Activated T-helper 1 cell treated with anti-CD3 and anti-CD28 coated beads, Interleukin-12 subunit alpha, Interleukin-12 subunit beta, Interleukin-2, Interleukin-4 antibody, amounts not matched to agents 30 ng/mL and 10 ng/mL and 1 ng/mL, durations not matched to agents 14 hours and 24 hours and 36 hours (primary cell): ENCODE measurements at places on chromosomes 13 and 19. TPM values are rescaled to one million over a fixed set of nuclear protein-coding genes. Genes with fewer than 3 reads are reported as not detected.

DNA sequence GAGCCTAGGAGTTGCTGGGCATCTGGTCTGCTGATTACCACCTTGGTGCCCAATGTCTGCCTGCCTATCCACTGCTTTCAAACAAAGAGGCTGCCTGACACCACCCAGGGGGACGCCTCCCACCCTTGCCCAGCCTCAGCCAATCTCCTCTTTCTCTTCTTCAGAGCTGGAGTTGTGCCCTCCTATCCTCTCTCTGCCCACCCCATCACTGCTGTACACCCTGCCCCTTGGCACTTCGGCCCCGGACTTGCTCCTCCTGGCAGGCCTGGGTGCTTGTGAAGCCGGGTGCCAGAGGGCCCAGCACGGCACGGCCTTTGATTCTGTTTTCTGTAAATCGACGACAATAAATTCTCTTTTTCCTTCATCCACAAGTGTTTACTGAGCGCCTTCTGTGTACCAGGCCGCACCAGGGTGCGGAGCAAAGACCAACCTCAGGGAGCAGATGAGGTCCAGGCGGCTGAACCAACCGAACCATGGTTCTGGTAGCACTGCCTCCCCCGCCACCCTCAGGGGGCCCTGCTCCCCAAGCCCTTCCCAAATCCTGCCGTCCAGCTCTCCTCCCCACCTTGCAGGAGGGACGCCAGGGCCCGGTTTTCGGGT, 5.0 kb downstream of the RNF225 start:
- H3K27me3 ChIP-seq = peaks cover 5% of the 10 kb centered on the region
- peak overlapping the region; percentile 86 for H3K4me3 ChIP-seq
- DNase-seq = no peak
- H3K27ac ChIP-seq = peak overlapping the region; percentile 7
- peaks cover 3% of the 10 kb centered on the region for H3K36me3 ChIP-seq
- H3K4me1 ChIP-seq = peaks cover 24% of the 10 kb centered on the region

DNA sequence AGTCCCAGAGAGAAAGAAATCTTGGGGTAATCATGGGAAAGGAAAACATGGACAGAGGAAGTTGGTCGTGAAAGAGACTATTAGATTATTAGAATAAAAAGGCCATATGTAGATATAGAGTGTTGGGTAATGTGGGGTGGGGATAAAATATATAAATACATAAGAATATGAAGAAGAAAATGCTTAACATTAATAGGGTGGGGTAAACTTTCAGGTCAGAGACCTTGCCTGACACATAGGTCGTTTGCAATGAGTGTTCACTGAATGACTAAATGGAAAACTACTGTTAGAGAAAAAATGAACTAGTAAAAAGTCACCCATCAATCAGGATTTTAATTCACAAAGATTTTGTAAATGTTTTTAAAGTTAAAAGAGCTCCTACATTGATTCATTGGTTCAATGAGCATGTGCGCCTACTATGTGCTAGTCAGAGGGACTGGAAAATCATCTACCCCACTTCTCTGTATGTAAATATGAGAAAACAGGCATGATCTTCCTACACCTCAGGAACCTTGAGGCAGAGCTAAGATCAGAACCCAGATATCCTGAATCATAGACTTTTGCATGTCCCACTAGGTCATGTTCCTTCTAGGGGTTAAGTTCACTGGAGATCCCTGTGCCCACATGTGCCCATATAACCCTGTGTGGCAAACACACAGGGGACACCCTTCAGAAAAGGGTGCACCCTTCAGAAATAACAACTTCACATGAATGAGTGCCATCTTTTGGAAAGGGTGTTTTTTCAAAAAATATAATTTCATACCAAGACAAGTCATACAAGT, 24.6 kb upstream of the KLF12 start:
- no peak overlapping the region for H3K27ac ChIP-seq
- no peak overlapping the region for H3K4me3 ChIP-seq
- DNase-seq = no peak
- no peaks in the 10 kb centered on the region for H3K36me3 ChIP-seq
- no peaks in the 10 kb centered on the region for H3K4me1 ChIP-seq

DNA sequence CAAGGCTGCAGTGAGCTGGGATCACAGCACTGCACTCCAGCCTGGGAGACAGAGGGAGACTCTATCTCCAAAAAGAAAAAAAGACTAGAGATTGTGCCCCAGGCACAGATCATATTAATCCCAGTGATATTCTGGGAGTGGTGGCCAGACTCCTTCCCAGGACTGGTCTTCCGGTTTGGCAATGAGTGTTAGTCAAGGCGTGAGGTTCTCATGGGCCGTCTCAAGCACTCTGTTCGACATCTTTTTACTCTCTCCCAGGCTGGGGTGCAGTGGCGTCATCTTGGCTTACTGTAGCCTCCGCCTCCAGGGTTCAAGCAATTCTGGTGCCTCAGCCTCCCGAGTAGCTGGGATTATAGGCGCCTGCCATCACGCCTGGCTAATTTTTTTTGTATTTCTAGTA, 5.3 kb upstream of the DPRX start:
- H3K4me1 ChIP-seq = no peaks in the 10 kb centered on the region
- H3K27ac ChIP-seq = no peak overlapping the region
- no peaks in the 10 kb centered on the region for H3K36me3 ChIP-seq
- DNase-seq = no peak
- H3K4me3 ChIP-seq = no peak overlapping the region

- peaks cover 20% of the 10 kb centered on the region for H3K27me3 ChIP-seq
- H3K36me3 ChIP-seq = peaks cover 6% of the 10 kb centered on the region
- peak overlapping the region; percentile 82 for H3K4me3 ChIP-seq
- peak overlapping the region; percentile 62 for H3K27ac ChIP-seq
- H3K4me1 ChIP-seq = peaks cover 52% of the 10 kb centered on the region
Observed at GRCh38 chr19:54387991-54388801, 23.5 kb upstream of the LAIR1 start.

PEX11G gene
- total RNA-seq = 1.4 and 1.5 TPM in 2 replicates

FUT1 gene
- total RNA-seq = 0.54 and 0.57 TPM in 2 replicates
